ENCODE measurements at places on chromosomes 6 and 20. TPM values are rescaled to one million over a fixed set of nuclear protein-coding genes. Genes with fewer than 3 reads are reported as not detected.

GABBR1 gene
- total RNA-seq = 35.2 TPM

LGSN gene
- total RNA-seq = not detected

DNA sequence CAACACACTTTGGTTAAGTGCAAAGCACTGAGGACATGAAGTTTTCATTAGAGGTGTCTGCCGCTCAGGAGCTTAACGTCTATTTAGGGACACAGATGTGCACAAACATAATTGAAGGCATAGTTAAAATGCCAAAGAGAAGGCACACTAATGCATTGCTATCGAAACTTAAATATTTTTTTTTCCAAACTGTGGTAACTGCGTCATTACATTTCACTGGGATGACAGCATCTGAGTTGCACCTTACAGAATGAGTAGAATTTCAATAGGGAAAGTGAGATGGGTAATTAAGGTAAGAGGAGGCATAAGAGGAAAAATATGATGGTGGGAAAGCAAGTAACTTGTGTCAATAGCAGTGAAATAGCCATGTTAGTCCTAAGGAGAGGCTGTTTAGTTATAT is 75.1 kb upstream of the ADGRG6 start:
- no peaks in the 10 kb centered on the region for H3K4me1 ChIP-seq
- no peak for DNase-seq

GRCh38 chr20:15061955-15062354 is 724.5 kb upstream of the FLRT3 start:
- H3K27me3 ChIP-seq = no peaks in the 10 kb centered on the region
- H3K36me3 ChIP-seq = no peaks in the 10 kb centered on the region
- no peak overlapping the region for H3K27ac ChIP-seq
- H3K4me1 ChIP-seq = peaks cover 11% of the 10 kb centered on the region
- DNase-seq = no peak
